ENCODE measurements at places on chromosomes 16 and 17. TPM values are rescaled to one million over a fixed set of nuclear protein-coding genes. Genes with fewer than 3 reads are reported as not detected.

The ACSM3 gene
- total RNA-seq, result 0.29 TPM

The LCAT gene
- total RNA-seq, result 7.6 TPM

The NDE1 gene
- 25.1 TPM for total RNA-seq

The CLEC18C gene
- total RNA-seq, result 0.99 TPM

The ZNF594 gene
- total RNA-seq, result 12.9 TPM

The KRTAP2-2 gene
- total RNA-seq, result not detected

The CDH1 gene
- total RNA-seq, result not detected

The HCRT gene
- not detected for total RNA-seq

The EFNB3 gene
- total RNA-seq, result 0.83 TPM

The SMTNL2 gene
- 1.2 TPM for total RNA-seq

The TNRC6C gene
- total RNA-seq, result 5.3 TPM

The WNK4 gene
- 0.33 TPM for total RNA-seq

The RMI2 gene
- total RNA-seq, result 10.5 TPM

The CD300LB gene
- not detected for total RNA-seq

The TBC1D3B gene
- total RNA-seq, result 1.5 TPM

The NBR1 gene
- total RNA-seq, result 123 TPM

The TEKT5 gene
- total RNA-seq, result not detected

The NPIPB13 gene
- 2.0 TPM for total RNA-seq

The C16orf54 gene
- not detected for total RNA-seq

The CX3CL1 gene
- 0.33 TPM for total RNA-seq

The CD79B gene
- 0.17 TPM for total RNA-seq

The KRTAP1-1 gene
- not detected for total RNA-seq

The CISD3 gene
- 3.8 TPM for total RNA-seq

The ZNF232 gene
- 6.8 TPM for total RNA-seq

The OTOA gene
- 0.17 TPM for total RNA-seq

The TP53TG3 gene
- total RNA-seq, result not detected

The PHOSPHO1 gene
- total RNA-seq, result 0.33 TPM

The GSG1L2 gene
- total RNA-seq, result not detected

The SEZ6L2 gene
- total RNA-seq, result 4.1 TPM

The TERB1 gene
- not detected for total RNA-seq

The EFCAB13 gene
- 10.1 TPM for total RNA-seq

The ZNF385C gene
- total RNA-seq, result not detected

The TLCD1 gene
- 7.1 TPM for total RNA-seq

The ASGR2 gene
- total RNA-seq, result not detected

The ENO3 gene
- 2.3 TPM for total RNA-seq

The ZNF597 gene
- total RNA-seq, result 1.3 TPM

The CENPT gene
- total RNA-seq, result 35.6 TPM

The CCL5 gene
- not detected for total RNA-seq

The GRIN2C gene
- total RNA-seq, result 1.3 TPM

The MYH2 gene
- not detected for total RNA-seq

The RAB37 gene
- total RNA-seq, result 0.83 TPM

The TANGO6 gene
- total RNA-seq, result 21.8 TPM

The FOXN1 gene
- not detected for total RNA-seq

The PRRT2 gene
- 6.0 TPM for total RNA-seq

The TP53TG3D gene
- 0.66 TPM for total RNA-seq

The PPP1R1B gene
- total RNA-seq, result 0.66 TPM

The P2RX5 gene
- 4.1 TPM for total RNA-seq

The KRT39 gene
- total RNA-seq, result not detected

The SMPD3 gene
- total RNA-seq, result 0.33 TPM

The ABCA10 gene
- total RNA-seq, result 4.7 TPM

The USP43 gene
- not detected for total RNA-seq

The TBC1D3 gene
- not detected for total RNA-seq

Data from smooth muscle cell of trachea (primary cell).